Esophagus muscularis mucosa (tissue), 4 donors: ENCODE measurements at places on chromosomes 1 and 21. TPM values are rescaled to one million over a fixed set of nuclear protein-coding genes. Genes with fewer than 3 reads are reported as not detected.

GPR157 gene
- total RNA-seq = 2.5 TPM

OR2T29 gene
- not detected for total RNA-seq

MPZ gene
- total RNA-seq = 18.4 TPM

C8B gene
- total RNA-seq = not detected

TFAP2E gene
- 0.33 TPM for total RNA-seq

AMY1A gene
- not detected for total RNA-seq

EXTL1 gene
- total RNA-seq = not detected

C1QB gene
- 583 TPM for total RNA-seq

TMEM82 gene
- not detected for total RNA-seq

DISP1 gene
- 9.3 TPM for total RNA-seq

CYP4A22 gene
- 0.19 TPM for total RNA-seq

KRTAP11-1 gene
- not detected for total RNA-seq

IFNLR1 gene
- total RNA-seq = 0.83 TPM

OR2L13 gene
- total RNA-seq = not detected

KCNE2 gene
- total RNA-seq = not detected

CHAF1B gene
- total RNA-seq = 1.6 TPM

C1orf87 gene
- not detected for total RNA-seq

CD1D gene
- total RNA-seq = 0.83 TPM

RAB3B gene
- total RNA-seq = 0.75 TPM

SLC1A7 gene
- total RNA-seq = 0.45 TPM

AMY2A gene
- total RNA-seq = 1.7 TPM

RIMKLA gene
- 4.3 TPM for total RNA-seq

EFNA1 gene
- 37.3 TPM for total RNA-seq

PROK1 gene
- not detected for total RNA-seq

PDE9A gene
- total RNA-seq = 34.5 TPM

VWA5B1 gene
- total RNA-seq = not detected

DIO1 gene
- not detected for total RNA-seq

IL20 gene
- not detected for total RNA-seq

HSD11B1 gene
- 17.2 TPM for total RNA-seq

PRAMEF11 gene
- not detected for total RNA-seq

LPAR3 gene
- total RNA-seq = 0.33 TPM

OR6N2 gene
- total RNA-seq = not detected

APOBEC4 gene
- not detected for total RNA-seq

MCOLN3 gene
- total RNA-seq = 0.69 TPM

SGIP1 gene
- 10.6 TPM for total RNA-seq

AADACL4 gene
- not detected for total RNA-seq

CLEC20A gene
- not detected for total RNA-seq

MRPS15 gene
- total RNA-seq = 75.7 TPM

SLC44A3 gene
- 0.83 TPM for total RNA-seq

CYP4Z1 gene
- total RNA-seq = 1.4 TPM

NEK7 gene
- total RNA-seq = 191 TPM

RSPH1 gene
- total RNA-seq = not detected

VPS26C gene
- 59.7 TPM for total RNA-seq

GSTM5 gene
- 4.9 TPM for total RNA-seq
